Kidney glomerular epithelial cell (primary cell): ENCODE measurements at places on chromosomes 4 and X.

- no peak for DNase-seq
Measured at GRCh38 chr4:145484225-145484846, 2.7 kb downstream of the SMAD1 start.

DNA sequence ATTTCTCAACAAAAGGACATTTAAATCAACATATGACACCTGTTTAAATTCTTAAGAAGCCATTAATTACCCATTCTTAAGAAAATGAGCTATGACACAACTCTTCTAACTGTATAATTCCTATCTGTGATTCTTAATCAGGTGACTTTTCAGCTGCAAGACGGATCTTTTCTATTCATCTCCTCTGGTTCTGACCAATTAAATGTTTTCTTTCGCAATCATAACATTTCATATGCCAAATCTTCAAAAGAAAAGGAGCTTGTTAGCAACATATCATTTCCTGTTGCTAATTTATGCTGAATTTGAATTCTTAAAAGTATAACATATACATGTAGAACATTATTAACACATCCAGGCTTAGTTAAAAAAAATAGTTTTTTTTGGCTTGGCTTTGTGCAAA is 62.5 kb downstream of the SEL1L3 start:
- DNase-seq = no peak

DNA sequence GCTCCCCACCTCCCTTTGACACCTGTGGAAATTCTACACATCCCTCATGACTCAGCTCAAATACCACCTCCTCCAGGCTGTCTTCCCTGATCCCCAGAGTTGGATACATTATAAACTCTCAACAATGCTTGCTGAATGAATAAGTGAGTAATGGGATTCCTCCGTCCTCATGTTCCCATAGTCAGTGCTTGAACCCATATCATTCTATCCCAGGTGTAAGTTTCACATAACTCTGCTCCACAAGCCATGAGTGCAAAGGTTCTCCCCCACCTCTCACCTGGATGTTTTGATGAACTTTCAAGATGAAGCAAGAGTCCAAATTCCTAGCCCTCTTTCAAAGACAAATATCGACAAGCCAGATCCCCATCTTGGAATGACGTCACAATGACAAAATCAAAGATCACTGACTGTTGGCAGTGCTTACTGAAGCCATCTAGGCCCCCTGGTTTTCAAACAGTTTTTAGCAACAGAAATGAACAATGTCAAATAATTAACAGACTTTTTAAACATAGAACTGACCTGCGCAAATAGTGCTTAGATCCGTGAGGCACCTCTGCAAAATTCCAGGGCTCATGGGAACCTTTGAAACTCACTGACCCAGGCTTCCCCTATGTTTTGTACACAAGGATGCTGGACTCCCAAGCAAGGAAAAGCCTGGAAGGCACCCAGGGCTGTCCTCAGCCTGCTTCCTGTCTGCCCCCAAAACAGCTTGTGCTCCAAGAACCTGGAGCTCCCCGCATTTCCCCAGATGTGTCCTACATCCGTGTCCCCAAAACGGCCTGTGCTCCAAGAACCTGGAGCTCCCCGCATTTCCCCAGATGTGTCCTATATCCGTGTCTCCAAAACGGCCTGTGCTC is 4.0 kb downstream of the SLC2A9 start:
- no peak for DNase-seq

DNA sequence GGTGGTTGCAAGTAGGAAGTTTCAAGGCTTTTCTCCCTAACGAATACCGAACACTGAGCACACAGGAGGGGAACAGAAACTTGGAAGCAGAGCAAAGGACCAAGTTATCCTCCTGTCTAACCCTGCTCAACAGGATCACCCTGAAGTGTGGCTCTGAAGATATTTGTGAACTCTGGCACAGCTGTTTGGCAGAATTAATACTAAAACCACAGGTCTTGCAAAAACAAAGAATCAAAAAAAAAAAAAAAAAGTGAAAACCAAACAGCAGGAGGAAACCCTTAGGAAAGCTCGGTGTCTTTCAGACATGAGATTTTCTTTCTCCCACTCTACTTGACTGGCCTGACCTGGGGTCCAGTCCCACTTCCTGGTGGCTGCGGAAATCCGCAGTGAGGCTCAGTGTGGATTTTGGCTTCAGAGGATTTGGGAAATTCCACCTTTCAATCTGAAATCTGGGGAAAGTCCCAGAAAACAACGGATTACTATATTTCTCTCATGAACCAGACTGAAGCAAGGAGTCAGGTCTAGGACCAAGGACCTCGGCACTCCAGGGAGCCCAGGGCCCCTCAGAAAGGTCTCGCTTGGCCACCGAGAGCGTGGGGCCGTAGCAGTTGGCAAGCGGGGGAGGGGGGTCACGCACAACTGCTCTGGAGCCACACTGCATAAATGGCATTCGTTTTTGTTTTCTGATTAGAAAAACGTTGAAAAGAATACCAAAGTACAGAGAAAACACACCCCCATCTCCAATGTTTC is 867 bp downstream of the TIFA start:
- DNase-seq = peak; percentile 41

GRCh38 chrX:51608766-51609165 is 9.9 kb downstream of the CENPVL3 start:
- no peak for DNase-seq

GRCh38 chr4:64022560-64022959 is 386.7 kb downstream of the TECRL start:
- DNase-seq = no peak

- no peak for DNase-seq
Measured at GRCh38 chr4:100982345-100982744, 365.0 kb downstream of the PPP3CA start.

GRCh38 chrX:2589186-2590020 is 88.6 kb upstream of the DHRSX start:
- no peak for DNase-seq

DNA sequence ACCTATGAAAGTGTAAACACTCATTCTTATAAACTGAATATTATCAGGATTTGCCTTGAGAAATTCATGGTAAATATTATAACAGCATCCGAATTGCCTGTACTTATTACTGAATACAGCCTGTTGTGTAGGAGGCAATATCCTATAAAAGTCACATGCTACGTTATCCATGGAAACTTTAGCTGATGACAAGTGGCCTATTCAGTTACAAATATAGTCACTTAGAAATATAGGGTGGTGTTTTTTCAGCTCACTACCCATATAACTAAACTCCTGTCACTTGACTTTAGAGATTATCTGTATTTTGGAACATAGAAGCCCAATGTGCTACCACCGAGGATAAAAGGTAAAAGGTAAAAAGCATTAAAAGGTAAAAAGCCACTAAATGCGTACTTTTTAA is 493.4 kb downstream of the INPP4B start:
- no peak for DNase-seq

GRCh38 chrX:9538544-9539045 is 73.7 kb downstream of the TBL1X start:
- no peak for DNase-seq

- no peak for DNase-seq
Measured at GRCh38 chr4:97216046-97216445, 927.2 kb downstream of the STPG2 start.

- no peak for DNase-seq
Measured at GRCh38 chrX:12844319-12844718, 22.6 kb upstream of the TLR7 start.

- no peak for DNase-seq
Measured at GRCh38 chr4:107893171-107894137, 37.9 kb upstream of the CYP2U1 start.

DNA sequence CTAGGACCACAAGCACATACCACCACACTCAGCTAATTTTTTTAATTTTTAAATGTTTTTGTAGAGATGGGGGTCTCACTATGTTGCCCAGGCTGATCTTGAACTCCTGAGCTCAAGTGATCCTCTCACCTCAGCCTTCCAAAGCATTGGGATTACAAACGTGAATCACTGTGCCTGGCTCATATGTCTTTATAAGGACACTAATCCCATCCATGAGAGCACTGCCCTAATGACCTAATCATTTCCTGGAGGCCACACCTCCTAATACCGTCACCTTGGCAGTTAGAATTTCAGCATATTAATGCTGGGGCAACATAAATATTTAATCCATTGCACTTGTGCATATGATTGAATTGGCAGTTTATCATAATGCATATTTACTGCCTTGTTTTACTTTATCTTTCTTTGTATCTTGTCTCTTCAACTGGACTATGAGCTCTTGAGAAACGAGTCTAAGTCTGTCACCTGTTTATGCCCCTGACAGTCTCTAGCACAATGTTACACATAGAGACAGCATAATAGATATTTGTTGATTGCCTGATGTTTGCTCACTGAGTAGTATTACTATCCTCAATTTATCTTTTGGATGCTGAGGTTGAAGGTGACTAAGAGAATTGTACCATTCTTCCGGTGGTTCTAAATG is 172.0 kb downstream of the AASDH start:
- DNase-seq = no peak

- no peak for DNase-seq
Measured at GRCh38 chr4:160299608-160300007, 1196.7 kb downstream of the RAPGEF2 start.

DNA sequence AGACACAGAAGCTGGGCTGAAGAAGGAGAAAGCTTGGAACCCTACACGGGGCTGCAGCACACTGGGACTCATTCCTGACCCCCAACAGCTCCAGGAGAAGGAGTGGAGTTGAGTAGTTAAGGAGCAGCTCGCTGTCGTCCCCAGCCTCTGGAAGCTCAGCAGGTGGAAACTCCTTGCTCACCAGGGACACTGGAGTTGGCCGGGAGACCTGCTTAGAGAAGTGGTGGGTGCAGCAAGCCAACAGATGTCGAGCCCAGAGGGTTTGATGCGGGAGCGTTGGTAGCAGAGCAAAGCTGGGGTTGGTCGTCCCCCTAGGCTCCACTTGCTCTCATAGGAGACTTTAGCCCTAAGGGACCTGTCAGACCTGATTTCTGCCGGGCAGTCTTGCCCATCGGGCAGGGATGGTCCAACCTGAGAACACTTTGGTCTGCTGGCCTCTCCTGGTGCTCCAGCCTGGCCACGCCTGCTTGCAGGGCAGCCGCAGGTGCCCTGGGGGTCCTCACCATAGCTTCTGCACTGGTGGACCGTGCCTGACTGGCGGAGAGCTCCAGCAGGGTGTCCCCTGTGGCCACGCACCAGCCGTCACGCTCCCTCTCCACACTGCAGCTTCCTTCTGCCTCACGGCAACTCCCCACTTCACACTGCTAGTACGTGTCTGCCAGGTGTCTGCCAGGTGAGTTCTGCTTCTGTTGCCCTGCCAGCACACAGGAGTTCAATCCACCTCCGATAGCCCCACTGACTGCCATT is 353.7 kb downstream of the GASK1B start:
- no peak for DNase-seq

DNA sequence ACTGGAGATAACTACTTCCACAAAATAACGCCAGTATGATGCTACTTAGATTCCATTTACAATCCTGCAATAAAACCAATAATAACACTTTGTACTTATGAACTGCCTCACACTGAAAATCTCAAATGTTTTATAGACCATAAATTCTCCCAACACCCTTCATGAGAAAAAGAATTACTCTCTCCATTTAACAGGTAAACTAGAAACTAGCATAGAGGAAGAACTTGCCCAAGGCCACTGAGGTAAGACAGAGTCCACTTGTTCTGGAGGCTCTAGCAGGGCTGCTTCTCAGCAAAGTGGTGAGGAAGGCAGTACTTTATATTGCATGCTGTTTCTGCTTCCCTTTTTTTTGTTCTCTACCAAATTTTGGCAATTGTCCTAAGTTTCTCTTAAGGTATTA is 11.5 kb upstream of the BMP3 start:
- no peak for DNase-seq

DNA sequence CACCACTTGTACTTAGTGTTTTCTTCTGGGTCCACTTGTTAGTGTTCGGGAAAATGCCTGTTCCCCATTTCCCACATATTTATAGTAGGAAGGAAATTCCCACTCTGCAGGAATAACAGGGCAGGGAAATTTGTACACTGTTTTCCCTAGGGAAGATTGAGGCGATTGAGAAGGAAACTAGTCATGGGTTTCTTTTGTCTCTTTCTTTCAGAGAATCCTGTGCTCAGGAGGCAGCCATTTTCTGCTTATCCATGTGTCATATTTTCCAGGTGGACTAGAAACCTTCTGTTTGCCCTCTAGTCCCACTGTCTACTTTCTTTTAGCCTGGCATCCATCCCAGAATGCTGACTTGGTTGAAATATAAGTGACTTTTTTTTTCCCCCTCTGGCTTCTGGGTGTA is 299.1 kb upstream of the ANKRD50 start:
- DNase-seq = no peak

DNA sequence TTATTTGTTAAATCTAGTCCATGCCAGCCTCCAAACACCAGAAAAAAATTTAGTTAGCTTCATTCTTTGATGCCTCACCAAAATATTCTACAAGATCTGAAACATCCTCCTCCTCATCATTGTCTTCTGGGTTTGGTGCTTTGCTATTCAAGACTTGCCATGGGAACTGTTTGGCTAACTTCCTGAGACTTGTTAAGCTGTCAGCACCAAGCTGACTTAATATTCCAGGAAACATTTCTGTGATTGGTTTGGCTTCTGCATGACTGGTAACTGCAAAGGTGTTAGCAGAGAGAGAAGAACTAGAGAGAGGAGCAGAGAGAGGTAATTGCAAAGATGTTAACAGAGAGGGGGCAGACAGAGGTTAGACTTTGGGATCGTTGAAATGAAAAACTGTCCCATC is 101.3 kb downstream of the PALLD start:
- no peak for DNase-seq

DNA sequence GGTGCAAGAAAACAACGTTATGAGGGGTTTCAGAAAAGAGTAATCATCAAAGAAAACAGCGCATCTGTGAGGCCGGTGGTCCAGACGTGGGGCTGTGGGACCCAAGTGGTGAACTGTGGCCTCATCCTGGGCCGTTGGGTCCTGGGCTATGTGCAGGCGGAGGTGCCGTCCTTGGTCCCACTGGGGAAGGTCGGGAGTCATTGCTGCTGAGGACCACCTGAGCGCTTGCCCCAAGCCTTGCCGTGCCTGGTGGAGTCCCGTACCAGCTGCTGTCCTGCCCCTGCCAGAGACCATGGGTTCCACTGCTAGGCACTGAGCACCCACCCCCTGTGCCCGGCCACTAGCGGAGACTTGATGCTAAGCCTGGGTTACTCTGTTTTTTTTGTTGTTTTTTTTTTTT is 25.5 kb upstream of the UVSSA start:
- no peak for DNase-seq

DNA sequence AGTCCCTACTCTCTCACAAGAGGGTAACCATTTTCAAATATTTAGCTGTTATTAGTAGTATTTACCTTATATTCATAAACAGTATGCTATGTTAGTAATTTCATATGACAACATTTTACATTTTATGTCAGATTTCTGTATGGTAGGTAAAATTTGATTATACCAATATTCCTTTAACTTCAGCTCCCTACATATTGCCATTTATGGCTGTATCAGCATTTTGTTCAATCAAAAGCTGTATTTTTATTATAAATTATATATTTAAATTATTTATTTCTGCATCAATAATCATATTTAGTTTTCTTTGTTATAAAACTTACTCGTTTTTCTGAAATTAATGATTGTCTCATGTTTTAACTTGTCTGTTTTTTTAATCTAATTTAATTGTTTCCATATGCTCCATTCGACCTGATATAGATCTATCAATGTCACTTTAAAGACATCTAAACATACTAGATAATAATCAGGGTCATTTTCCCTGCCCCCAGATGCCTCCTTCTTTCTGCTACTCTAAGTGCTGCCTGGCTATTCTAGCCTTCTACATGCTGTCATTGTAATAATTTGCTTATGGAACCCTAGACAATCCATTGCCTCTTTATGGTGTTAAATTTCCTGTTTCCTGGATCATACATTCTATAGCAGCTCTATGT is 1976.7 kb upstream of the ADGRL3 start:
- no peak for DNase-seq

- peak; percentile 52 for DNase-seq
Measured at GRCh38 chr4:38664706-38665401, 855 bp downstream of the KLF3 start.
